ENCODE measurements at places on chromosomes 6 and 20.

GRCh38 chr20:59331721-59332329, 31.4 kb downstream of the EDN3 start:
- no peak for DNase-seq

DNA sequence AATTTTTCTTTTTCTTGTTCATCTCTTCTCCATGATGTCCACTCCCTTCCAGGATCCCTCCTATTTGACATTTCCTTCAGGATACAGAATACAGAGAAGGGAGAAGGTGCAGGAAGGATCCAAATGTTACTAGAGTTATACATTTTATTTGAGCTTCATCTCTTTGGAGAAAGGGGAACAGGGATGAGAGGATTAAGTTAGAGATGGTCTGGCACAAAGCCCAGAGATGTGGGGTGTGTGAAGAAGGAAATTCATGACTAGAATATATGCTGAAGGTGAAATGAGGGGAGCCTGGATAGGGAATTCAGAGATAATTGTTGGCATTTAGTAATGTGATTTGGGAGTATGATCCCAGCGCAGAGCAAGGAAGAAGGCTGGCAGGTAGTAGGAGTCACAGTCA, 22.5 kb upstream of the SRPK1 start:
- no peak for DNase-seq

GRCh38 chr20:23880417-23880816, 869 bp upstream of the CST5 start:
- no peak for DNase-seq

- no peak for DNase-seq
These were observed 245.4 kb upstream of the PREP start for GRCh38 chr6:105648276-105648675.

- no peak for DNase-seq
These were observed 568.0 kb upstream of the MARCKS start for GRCh38 chr6:113289166-113289565.

- DNase-seq = no peak
These were observed 34.9 kb upstream of the HEY2 start for GRCh38 chr6:125714441-125715090.

DNA sequence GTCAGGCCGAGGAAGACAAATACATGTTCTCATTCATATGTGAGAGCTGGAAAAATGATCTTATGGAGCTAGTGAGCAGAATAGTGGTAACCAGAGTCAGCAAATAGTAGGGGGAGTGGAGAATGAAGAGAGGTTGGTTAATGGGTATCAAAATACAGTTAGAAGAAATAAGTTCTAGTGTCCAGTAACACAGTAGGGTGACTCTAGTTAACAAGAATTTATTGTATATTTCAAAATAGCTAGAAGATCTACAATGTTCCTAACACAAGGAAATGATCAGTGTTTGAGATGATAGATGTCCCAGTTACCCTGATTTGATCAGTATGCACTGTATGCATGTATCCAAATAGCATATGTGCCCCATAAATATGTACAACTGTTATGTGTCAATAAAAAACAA, 128.4 kb downstream of the BCKDHB start:
- no peak for DNase-seq

DNA sequence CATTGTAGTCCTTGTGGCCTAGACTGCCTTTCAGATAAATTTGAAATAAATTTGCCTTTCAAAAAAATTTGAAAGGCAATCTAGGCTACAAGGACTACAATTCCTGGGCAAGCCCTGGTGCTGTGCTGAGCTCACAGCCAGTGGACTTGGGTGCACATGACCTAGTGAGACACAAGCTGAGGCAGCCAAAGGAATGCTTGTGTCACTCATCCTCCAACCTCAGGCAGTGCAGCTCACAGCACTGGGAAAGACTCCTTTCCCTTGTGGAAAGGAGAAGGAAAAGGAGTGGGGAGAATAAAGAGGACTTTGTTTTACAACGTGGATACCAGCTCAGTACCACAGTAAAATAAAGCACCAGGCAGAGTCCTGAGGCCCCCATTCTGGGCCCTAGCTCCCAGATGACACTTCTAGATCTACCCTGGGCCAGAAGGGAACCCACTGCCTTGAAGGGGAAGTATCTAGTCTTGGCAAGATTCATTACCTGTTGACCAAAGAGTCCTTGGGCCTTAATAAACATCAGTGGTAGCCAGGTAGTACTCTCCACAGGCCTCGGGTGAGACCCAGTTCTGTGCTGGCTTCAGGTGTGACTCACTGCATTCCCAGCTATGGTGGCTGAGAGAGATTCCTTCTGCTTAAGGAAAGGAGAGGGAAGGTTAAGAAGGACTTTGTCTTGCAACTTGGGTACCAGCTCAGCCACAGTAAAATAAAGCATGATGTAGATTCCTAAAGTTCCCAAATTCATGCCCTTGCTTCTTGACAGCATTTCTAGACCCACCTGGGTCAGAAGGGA, 659.7 kb upstream of the FLRT3 start:
- no peak for DNase-seq

GRCh38 chr6:145112711-145113148, 622.6 kb downstream of the EPM2A start:
- no peak for DNase-seq

DNA sequence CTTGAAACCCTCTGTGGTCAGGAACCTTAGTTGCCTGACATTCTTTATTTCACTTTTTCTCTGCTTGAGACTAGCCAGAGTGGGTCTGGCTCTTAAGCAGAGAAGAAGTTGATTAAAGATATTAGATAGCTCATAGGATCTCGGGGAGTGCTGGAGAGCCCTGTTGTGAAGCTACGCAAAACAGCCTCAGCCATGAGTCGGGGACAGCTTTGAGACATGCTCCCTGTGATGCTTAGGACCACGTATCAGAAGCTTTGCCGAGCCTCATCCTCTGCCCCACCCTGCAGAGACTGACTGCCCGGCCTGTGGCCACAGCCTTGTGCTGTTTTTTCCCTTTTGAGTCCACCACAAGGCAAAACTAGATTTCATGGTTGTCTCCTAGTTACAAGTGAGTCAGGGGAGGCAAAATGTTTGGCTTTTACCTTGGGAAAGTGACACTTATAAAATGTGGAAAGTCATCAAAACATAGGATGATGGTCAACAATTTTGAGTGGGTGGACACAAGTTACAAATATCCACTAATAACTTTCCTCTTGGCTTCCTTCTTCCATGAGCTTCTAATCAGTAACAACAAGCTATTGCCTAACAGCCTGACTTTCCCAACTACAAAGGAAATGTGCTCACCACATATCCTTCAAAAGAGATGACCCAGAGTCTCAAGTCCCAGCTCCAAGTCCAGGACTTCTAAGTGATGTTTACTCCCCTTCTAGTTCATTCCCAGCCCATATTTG, 108.4 kb downstream of the JAG1 start:
- DNase-seq = no peak

DNA sequence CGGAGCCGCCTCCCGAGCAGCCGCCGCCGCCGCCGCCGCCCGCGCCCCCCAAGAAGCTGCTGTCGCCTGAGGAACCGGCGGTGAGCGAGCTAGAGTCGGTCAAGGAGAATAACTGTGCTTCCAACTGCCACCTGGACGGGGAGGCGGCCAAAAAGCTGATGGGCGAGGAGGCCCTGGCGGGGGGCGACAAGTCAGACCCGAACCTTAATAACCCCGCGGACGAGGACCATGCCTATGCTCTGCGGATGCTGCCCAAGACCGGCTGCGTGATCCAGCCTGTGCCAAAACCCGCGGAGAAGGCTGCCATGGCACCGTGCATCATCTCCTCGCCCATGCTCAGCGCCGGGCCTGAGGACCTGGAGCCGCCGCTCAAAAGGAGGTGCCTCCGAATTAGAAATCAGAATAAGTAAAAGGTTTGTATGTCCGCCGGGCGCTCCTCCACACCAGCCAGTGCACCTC, 145.2 kb downstream of the SOBP start:
- DNase-seq = no peak

DNA sequence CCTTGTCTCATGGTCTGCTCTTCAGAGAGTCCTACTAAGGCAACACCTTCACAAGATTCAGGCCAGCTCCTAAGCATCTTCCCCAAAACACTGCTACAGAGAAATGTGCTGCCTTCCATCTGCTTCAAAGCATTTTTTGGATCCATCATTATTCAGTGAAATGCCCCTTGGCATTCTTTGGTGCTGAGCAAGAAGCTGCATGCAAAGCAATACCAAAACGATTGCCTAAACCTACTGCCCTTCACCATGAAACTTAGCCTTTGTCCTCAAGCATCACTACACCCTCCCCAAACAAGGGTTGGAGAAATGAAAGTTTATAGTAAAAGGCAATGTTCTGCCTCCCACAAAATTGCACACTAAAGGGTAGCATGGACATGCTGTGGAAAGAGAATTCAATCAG, 93.5 kb downstream of the SNAP25 start:
- DNase-seq = no peak

- DNase-seq = no peak
These were observed 179.5 kb upstream of the SYNDIG1 start for GRCh38 chr20:24289737-24290481.

DNA sequence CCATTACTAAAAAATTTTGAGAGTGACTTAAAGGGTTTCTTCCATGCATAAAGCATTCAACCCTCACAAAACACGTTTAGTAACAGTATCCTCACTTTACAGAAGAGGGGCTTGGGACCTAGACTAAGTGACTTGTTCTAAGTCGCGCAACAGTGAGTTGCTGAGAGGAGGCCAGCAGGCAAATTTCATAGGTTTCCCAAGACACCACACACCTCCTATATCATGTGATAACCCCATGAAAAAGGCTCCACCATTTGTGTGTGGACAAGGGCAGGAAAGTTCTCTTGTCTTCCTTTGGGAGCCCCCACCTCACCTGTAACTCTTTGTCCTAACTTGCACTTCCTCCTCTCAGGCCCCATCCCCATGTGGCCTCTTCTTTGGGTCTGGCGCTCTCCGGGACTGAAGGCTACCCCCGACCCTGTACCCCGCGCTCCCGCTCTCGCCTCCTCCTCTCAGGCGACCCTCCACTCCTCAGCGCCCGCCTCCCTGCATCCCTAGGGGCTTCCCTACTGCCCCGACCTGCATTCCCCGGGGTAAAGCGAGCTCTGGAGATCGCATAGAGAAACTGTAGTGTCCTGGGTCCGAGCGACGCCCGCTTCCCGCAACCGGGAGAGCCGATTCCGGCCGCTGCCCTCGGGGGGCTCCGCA, 392 bp downstream of the PSMB8 start:
- DNase-seq = no peak

DNA sequence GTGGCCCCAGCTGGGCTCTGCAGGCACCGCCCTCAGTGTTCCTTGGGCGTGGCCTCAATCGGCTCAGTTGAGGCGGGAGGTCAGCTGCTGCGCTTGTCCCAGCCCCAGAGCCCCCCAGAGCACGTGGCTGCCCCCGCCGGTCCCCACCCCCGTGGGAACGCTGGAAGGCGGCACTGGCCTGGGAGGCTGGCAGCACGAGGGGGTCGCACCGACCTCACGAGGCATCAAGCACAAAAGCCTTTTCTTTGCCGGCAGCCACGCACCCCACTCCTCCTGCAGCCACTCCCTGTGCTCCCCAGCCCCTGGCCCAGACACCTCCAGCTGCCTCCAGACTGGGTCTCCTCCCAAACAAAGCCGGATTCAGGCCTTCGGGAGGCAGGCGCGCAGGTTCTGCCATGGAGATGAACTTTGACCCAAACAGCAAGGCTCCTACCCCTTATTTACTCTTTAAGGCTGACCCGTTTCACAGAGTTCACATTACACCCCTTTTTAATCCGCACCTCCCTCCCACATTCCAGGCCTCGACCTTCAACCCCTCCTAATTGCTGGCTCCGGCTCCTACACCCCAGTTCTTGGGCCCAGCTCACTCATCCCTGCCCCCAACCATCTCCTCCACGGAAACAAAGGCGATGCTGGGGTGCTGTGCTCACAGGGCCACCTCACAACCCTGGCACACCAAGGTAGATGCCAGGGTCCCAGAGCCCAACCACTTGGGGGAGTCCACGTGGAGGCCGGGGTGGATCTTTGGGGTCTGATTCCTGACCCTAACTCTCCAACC, 111.7 kb downstream of the NOL4L start:
- DNase-seq = no peak

DNA sequence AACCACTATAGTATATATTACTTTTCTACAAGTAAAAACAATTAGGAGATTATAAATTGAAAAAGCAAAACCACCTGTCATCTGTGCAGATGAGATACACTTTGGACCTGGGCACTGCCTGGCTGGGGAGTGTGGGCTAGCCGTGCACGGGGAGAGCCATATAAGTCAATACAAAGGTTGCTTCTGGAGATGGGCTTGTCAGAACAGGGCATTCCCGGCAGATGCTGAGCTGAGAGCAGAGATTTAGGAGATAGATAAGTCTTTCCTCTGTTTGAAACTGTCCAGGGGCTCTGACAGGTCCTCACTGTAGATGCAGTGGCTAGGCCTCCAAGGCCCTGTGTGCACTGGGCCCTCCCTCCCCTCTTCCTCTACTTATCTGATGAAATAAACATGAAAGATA, 34.5 kb downstream of the CD164 start:
- no peak for DNase-seq

DNA sequence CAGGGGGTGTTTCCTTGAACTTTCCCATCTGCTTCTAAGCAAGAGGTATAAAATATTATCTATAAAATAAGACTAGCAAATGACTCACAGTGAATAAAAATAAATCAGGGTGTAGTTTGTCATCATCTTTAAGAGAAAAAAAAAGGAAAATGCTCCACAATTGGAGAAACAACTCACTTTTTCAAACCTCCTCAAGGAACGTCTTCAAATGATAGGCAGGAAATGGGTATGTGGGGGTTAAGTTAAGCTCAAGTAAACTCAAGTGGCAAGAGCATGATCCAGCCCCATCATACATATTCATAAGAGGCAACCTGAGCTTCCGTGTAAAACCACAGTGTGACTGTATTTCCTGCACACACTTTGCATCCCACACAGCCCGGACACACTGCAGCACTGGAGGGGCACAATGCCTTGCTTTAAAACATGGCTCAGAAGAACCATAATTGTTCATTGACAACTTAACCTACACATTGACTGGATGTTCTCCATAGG, 58.5 kb upstream of the CEP85L start:
- peak; percentile 64 for DNase-seq

DNA sequence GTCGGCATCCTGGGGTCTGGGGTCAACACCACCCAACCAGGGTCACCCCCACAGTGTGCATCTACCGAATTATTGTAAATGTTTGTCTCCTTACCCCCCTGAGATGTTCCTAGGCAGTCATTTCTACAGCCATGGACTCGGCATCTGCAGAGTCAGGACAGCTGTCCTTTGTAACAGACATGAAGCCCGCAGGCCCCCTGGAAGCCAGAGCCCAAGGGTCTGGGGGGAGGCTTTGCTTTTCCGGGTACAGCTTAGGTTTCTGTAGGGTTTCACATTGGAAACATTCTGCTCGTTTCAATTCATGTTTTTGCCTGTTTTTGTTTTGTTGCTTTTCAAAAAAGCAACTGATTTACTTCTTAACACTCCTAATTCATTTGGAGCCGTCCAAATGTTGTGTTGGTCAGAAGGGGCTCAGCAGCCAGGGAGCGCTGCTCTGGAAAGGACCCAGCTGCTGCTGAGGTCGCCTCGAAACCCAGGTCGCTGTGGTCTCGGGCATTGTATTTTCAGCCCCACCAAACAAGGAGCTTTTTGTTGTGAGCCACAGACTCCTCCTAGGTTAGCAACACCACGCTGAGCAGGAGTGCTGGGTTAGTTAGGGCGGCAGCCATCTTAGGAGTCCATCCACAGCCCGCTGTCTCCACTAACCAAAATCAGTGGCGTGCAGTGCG, 160.4 kb downstream of the TMEM242 start:
- DNase-seq = no peak

- DNase-seq = no peak
These were observed 17.4 kb downstream of the PRPH2 start for GRCh38 chr6:42704937-42705374.
